ENCODE measurements at places on chromosomes 6 and 20. TPM values are rescaled to one million over a fixed set of nuclear protein-coding genes. Genes with fewer than 3 reads are reported as not detected.

GRCh38 chr20:60691966-60692615 is 560.0 kb upstream of the CDH4 start:
- DNase-seq = no peak

- DNase-seq = no peak
Measured at GRCh38 chr6:83878902-83879644, 19.6 kb downstream of the CYB5R4 start.

- no peak for DNase-seq
Measured at GRCh38 chr20:57450419-57450818, 59.2 kb downstream of the RBM38 start.

The GSTA2 gene
- polyA plus RNA-seq = not detected

The OPRM1 gene
- polyA plus RNA-seq = not detected

All from keratinocyte (primary cell).